BE2C (cell line): ENCODE measurements at places on chromosomes 1 and 21.

DNA sequence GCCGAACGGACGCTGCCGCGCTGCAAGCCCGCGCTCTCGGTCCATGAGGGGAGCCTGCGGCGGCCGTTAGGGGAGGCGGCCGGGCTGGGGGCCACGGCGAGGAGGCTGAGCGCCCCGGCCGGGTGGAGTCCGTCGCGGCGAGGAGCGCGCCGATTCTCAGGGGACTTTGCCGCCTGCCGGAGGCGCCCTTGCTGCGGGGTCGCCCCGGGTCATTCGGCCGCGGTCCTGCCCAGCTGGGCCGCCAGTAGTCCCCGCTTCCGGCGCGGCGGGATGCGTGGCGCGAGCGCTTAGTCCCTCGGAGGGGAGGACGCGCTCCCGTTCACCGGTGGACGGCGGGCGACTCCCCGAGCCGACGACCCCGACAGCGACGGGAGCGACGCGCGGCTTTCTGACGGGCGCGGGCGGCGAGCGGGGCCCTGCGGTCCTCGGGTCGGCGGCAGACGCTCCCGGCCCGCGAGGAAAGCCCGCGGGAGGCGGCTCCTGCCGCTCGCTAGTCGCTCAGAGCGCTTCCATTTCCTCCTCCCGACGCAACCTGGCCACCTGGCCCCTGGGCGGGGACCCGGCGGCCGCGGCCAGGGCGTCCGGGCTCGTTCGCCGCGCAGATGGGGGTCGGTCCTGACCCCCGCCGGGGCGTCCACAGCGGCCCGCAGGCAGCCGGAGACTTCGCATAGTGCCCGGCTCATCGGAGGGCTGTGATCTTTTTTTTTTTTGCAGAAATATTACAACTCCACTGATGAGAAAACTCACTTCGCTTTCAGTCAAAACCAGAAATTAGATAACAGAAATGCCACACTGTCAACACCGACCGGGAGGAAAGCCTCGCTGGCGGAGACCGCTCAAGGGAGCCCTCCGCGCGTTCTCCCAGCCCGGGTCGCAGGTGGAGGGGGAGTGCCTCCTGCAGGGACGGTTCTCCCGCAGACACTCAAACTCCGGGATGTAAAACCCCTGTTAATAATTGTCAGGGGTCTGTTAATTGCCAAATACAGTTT is 641 bp upstream of the ZBTB21 start:
- DNase-seq, result peak; percentile 37

GRCh38 chr21:20882462-20883407 is 115.5 kb upstream of the NCAM2 start:
- peak; percentile 63 for DNase-seq

DNA sequence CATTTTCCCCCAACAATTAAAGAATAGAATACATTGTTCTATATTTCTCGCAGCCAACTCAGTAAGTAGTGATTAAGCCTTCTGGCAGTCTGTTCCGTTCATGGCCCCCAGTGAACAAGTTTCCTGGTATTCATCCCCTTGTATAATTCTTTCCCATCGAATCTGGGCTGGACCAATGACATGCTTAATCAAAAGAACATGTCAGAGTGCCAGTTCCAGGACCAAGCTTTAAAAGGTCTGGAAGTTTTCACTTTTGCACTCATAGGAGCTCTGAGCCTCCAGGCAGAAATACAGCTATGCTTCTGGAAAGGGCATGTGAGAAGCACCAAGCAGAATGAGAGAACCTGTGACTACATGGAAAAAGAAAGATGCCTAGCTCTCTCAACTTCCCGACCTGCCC is 22.5 kb upstream of the DPYD start:
- peak; percentile 52 for DNase-seq

GRCh38 chr1:147541672-147542568 is 619 bp downstream of the BCL9 start:
- peak; percentile 47 for DNase-seq

DNA sequence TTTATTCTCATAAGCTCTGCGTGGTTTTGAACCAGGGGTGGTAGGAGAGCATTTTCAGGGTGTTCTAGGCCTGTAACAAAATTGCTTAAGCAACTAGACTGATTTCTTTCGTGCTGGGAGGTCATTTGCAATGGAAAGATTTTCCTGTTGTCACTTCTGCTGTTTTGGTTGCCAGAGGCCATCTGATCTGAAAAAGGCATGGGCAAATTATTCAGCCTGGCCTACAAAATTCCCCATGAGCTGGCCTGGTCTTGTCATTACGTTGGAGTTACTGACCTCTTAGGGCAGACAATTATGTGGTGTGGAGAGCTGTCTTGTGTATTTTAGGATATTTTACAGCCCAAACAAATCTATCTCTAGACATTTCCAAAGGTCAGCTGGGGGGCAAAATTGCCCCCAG is 444.4 kb upstream of the DAB1 start:
- DNase-seq, result no peak

DNA sequence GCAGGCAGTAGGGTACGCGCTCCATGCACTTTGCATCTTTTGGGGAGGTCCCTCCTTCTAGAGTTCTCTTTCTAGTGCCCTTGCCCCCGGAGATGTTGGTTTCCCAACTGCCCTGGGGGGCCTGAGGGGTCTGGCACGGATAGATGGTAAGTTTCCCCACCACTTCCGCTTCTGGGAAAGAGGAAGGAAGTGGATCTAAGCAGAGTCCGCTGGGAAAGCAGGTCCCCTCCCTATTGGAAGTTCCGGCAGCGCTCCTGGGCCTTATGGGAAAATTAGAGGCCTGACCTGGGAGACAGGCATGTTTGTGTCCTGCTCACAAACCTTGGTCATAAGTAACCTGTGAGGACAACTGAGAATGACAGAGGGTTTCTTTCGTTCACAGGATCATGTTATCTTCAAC is 274.4 kb downstream of the RPS6KC1 start:
- DNase-seq, result no peak

- no peak for DNase-seq
Observed at GRCh38 chr1:9340864-9341263, 48.2 kb downstream of the SPSB1 start.
